Dermis microvascular lymphatic vessel endothelial cell (primary cell): ENCODE measurements at places on chromosomes 7 and 10. TPM values are rescaled to one million over a fixed set of nuclear protein-coding genes. Genes with fewer than 3 reads are reported as not detected.

GRCh38 chr7:142338633-142339501 lies 81.0 kb upstream of the PRSS58 start:
- peak; percentile 44 for DNase-seq

DNA sequence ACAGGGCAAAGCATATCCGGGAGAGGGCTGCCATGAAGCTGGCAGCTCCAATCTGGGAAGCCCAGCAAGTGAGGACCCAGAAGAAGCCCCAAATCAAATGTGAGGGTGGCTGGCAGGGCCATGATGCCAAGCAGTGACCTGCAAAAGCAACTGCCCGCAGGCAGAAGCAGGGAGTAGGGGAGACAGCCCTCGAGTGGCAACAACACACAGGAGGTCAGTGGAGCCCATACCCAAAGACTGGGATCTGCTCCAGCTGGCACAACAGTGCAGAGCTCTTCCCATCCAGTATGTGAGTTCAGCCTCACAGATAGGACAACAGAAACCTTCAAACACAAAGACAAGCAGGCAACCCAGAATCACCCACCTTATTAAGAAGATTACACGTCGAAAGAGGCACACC lies 45.0 kb downstream of the GRID1 start:
- no peak for DNase-seq

GRCh38 chr7:105487579-105488571 lies 34.2 kb downstream of the PUS7 start:
- peak; percentile 99 for DNase-seq

- no peak for DNase-seq
Observed at GRCh38 chr10:13915710-13916109, 328.9 kb downstream of the PRPF18 start.

DNA sequence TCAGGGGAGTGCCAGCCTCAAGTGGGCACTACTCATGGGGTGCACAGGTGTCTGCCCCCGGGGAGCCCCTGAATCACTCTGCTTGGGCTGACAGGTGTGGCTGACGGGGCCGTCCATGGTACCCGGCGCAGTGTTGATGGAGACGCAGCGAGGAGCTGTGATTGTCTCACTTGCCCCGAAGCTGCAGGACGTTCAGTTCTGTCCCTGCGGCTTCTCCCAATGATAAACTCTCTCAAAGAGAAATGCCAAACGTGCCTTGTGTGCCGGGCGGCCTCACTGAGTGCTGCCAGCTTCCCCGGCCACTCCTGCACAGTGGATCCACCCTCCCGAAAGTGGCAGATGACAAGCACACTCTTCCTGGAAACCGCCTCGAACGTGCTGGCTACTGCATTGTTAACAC lies 203.2 kb downstream of the DNAJB6 start:
- DNase-seq = no peak

- no peak for DNase-seq
Observed at GRCh38 chr7:67990003-67990402, 993.4 kb downstream of the TYW1 start.

GRCh38 chr10:21935439-21936023 lies 68.0 kb downstream of the DNAJC1 start:
- no peak for DNase-seq

- DNase-seq = no peak
Observed at GRCh38 chr10:103635580-103635979, 142.1 kb downstream of the NEURL1 start.

DNA sequence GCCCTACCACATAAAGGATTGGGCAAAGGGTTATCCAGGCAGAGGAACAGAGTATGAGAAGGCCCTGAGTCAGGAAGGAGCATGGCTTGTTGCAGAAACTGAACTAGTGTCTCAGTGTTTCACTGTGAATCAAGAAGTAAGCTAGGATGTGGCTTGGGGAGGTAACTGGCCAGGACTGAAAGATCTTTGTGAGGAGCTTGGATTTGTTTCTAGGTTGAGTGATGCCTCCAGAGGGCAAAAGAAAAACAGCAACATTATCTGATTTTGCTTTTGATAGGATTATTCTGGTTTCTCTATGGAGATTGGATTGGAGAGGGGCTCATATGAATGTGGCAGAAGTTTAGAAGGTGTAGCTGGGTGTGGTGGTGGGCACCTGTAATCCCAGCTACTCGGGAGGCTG lies 137.9 kb upstream of the HDAC9 start:
- DNase-seq = no peak

- DNase-seq = no peak
Observed at GRCh38 chr10:65611592-65611991, 1314.2 kb upstream of the LRRTM3 start.

The CPEB3 gene
- 0.90 and 1.6 TPM in 2 replicates for total RNA-seq

The PTPN20 gene
- total RNA-seq = 0.13 and 0.76 TPM in 2 replicates

The ELN gene
- total RNA-seq = 6.2 and 31.0 TPM in 2 replicates
